ENCODE measurements at places on chromosomes 12 and 14. TPM values are rescaled to one million over a fixed set of nuclear protein-coding genes. Genes with fewer than 3 reads are reported as not detected.

The TRIP11 gene
- total RNA-seq: 33.8 TPM

The SPATA7 gene
- 17.6 TPM for total RNA-seq

The ARID2 gene
- 45.5 TPM for total RNA-seq

The TAS2R19 gene
- 7.9 TPM for total RNA-seq

The NANOG gene
- total RNA-seq: 1.3 TPM

The GUCY2C gene
- total RNA-seq: not detected

The SYCP3 gene
- total RNA-seq: not detected

- no peak for DNase-seq
Measured at GRCh38 chr14:55707365-55707804, 127.4 kb downstream of the KTN1 start.

DNA sequence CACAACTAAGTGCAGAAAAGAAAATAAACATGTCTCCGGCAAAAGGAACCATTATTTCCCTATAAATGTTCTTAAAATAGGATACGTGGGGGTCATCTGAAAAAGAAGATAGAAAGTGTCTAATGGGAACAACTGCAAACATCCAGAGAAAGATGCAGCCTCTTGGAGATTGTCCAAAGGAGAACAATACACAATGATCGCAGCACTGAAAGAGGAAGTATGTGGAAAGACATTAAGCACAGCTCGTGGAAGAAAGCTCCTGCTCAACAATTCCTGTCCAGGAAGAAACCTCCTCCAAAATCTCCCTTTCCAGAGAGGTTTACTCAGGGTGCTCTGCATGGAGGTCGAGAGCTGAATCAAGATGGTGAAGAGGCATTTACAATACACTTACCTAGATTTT, 2.5 kb upstream of the LALBA start:
- DNase-seq: no peak

DNA sequence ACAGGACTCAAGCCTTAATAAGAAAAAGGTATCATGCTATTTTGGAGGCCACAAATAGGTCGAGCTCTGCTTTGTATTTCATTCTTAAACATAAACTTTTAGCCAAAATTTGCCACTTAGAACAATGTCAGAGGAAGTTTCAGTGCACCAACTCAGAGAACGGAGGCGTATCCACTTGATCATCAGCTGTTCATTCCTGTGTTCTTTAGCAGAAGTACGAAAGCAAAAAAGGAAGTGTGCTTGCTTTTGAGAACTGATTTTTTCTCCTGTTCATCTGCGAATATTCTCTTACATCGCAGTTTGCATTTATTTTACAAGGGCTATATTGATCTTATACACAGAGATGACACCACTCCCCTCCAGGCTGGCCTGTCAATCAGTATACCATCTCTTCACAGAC, 188.6 kb upstream of the SOX5 start:
- no peak for DNase-seq

- no peak for DNase-seq
Measured at GRCh38 chr14:52650774-52651173, 44.6 kb downstream of the ERO1A start.

DNA sequence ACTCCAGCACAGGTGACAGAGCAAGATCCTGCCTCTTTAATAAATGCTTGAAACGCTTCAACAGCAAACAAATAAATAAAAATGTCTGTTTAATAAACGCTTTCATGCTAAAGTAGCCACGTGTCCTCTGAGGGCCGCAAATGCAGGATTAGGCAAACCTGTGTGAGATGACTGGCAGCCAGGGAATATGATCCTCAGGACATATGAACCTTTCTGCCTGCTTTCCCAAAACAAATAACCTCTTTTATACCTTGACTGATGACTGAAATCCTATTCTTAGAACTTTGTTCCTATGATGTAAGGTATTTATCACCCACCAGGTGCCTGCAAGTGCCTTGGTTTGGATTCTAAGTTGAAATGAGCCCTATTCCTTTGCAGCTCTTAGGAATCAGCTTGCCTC, 14.5 kb upstream of the FLVCR2 start:
- DNase-seq: no peak

DNA sequence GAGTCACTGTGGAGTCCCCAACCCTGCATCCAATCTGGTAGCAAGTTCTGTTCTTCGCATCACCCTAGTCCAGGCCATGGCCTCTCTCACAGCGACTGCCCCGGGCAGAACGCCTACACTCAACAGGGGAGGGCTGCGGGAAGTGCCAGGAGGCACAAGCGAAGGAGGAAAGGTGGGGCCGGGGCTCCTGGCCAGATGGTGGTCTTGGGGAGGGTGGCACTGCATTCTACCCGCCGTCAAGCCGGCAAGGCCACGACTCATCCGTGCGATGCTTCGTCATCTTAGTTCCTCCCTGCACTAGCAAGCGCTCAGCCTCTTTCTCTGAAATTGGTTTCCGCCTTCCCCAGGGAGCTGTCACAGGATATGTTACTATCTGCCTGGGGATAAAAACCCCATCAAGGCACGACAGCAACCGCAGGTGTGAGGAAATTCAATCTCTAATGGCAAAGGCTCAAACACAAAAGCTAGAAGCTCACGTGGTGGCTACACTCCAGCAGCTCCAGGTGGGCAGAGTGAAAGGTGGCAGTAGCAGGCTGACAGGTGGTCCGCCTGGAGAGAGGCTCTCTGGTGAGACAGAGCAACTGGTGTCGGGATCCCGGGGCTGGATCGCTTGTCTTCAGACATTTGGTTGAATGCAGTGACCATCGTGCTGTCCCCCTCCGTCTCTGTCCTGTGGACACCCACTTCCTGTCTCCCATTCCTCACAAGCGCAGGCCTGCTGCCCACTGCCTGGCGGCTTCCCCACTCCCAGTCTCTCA, 34.1 kb downstream of the ACADS start:
- DNase-seq: peak; percentile 57

DNA sequence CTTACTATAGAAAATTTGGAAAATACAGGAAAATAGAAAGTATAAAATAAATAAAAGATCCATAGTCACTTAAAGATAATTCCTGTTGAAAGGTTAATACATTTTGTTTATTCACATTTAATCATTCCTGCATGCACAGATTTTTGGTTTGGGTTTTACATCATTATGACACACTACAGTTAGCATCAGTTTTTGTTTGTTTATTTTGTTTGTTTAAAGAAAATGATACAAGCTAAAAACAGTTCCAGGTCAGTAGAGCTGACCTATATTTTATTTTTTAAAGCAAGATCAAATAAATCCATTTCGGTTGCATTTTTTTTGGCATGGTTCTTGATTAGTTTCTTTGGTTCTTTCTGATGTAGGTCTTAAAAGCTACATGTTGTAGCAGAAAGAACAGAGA, 68.8 kb upstream of the CCDC91 start:
- DNase-seq: no peak

GRCh38 chr12:89975574-89975973, 266.9 kb upstream of the ATP2B1 start:
- DNase-seq: no peak

- DNase-seq: no peak
Measured at GRCh38 chr14:75634848-75635247, 25.8 kb downstream of the ERG28 start.

DNA sequence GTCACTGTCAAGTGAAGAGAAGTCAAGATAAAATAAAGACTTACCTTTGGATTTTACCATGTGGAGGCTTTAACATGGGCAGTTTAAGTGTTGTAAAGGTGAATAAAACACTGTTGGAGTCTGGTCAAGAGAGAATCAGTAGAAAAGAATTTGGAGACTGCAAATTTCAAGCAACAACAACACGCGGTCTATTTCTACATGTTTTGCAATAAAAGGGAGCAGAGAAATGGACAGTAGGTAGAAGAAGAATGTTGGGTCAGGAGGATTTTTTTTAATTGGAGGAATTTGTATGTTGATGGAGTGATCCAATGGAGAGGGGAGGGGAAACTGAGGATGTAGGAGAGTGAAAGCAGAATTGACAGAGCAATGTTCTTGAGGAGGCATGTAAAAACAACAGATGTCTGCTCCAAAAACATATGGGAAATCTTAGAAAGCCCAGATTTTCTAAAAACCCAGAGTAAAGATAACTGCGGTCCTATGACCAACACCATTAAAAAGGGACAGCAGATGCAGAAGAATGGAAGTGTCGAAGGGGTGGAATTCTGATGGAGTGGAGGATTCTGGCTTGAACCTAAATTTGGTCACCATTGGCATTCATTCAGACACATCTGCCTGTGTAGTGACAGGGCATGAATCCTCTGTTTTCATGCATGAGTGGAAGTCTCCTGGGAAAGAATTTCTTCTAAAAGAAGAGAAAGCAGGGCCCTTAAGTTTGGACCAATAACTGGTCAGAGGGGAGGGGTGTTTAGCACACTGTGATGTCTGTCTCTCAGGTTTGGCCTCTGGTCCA, 68.0 kb upstream of the OSBPL8 start:
- DNase-seq: no peak

DNA sequence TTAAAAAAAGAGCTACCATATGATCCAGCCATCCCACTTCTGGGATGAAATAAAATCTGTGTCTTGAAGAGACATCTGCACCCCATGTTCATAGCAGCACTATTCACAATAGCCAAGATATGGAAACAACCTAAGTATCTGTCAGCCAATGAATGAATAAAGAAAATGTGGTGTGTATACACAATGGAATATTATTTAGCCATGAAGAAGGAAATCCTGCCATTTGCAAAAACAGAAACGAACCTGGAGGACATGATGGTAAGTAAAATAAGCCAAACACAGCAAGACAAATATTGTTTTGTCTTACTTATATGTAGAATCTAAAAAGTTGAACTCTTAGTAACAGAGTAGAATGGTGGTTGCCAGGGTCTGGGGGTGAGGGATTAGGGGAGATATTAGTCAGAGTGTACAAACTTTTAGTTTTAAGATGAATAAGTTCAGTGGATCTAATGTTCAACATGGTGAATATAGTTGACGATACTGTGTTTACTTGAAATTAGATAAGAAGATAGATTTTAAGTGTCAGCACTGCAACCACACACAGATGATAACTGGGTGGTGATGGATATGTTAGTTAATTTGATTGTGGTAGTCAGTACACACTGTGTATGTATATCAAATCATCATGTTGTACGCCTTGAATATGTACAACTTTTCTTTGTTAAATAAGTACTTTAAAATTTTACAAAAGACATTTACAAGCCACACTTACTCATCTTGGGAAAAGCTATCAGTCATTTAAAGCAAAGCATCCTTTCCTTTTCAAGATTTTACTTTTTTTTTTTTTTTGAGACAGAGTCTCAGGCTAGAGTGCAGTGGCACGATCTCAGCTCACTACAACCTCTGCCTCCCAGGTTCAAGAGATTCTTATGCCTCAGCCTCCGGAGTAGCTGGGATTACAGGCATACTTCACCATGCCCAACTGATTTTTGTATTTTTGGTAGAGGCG, 89.9 kb downstream of the BICD1 start:
- no peak for DNase-seq

DNA sequence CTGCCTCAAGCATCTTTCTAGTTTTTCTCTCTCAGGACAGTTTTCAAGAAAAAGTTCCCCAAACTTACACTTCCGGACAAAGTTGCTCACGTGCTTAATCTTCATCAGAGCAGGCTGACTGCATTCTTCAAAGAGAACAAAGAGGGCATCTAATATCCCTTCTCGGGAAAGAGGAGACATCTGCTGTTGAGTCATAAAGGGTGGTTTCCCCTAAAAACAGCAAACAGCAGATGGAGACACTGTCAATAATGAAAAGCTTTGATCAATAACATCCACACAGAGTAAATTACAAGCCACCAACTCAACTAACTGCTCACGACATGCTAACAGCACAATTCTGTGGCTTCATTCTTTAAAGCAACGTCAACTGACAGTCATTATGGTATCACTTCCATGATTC, 8.1 kb downstream of the CIT start:
- DNase-seq: no peak

GRCh38 chr14:69763761-69764510, 3.0 kb upstream of the SRSF5 start:
- DNase-seq: no peak

- DNase-seq: no peak
Measured at GRCh38 chr12:91630083-91630482, 447.5 kb upstream of the DCN start.
